ENCODE measurements at places on chromosomes 5 and 9. TPM values are rescaled to one million over a fixed set of nuclear protein-coding genes. Genes with fewer than 3 reads are reported as not detected.

- DNase-seq: peak; percentile 55
Observed at GRCh38 chr5:173315495-173316338, 12.5 kb downstream of the STC2 start.

- DNase-seq: peak; percentile 87
Observed at GRCh38 chr5:88884608-88884877, 1.6 kb upstream of the MEF2C start.

DNA sequence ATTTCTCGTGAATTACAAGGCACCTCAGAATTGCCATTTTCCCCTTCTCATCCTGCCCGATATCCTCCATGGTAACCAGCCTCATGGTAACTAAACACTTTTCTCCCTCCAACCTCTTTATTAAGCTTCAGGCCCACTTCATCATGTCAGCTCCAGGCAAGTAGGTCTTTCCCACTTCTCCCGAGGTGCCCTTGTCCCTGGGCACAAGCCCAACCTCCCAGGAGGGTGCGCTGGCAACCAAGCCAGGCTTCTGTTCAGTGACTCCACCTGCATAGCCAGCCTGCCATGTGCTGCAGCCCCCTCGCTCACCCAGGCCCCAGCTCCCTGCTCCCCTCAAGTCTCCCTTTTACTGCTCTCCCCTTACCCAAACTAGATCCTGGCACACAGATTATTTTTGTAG is 47.4 kb upstream of the AFAP1L1 start:
- no peak for DNase-seq

Gene OLFM1
- 17.2 TPM for total RNA-seq

DNA sequence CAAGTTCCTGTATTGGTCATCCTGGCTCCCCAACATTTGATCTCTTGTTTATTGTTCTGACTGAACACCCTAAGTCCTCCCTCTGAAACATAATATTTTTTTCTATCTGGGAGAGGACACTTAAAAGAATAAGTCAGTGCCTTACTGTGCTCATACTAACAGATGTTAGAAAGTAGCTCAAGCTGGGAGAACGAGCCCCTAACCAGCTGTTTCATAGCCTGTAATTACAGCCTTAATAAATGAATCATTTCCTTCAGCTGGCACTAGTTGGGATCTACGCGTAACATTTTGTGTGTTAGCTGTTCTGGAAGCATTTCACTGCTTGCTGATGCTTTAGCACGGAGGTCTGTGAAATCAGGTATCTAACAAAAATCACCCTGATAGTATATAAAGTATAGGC is 345.9 kb upstream of the RIOK2 start:
- DNase-seq: peak; percentile 59

Gene HAVCR1
- 1.0 TPM for total RNA-seq

DNA sequence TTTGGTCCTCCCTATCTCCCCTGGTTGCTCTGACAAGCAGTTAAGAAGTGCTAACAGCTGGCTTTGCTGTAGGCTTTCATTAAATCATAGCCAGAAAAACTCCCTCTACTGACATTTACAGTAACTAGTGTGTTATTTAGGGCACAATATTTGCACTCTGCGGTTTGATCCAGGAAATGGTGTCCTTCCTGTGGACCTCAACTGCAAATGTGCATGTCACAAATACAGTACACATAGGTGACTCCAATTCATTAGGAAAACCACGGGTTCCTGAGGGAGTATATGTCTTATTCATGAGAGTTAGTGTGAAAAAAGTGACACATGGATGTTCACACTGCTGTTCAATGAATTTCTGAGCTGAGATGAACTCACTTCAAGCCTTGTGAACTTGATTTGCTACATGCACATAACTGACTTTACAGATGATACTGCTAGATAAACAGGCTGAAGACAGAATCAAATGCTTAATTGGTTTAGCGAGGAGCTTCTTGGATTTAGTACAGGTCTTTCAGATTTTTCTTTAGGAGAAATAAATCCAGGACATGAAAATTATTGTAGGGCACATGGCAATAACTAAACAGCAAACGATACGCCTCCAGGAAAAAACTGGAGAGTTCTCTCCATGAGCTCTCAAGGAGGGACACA is 281.5 kb downstream of the EFNA5 start:
- peak; percentile 88 for DNase-seq

Gene GTF2H2
- total RNA-seq: 6.5 TPM

- DNase-seq: no peak
Observed at GRCh38 chr5:6307304-6307703, 71.0 kb downstream of the MED10 start.

Gene GAPT
- total RNA-seq: not detected

- no peak for DNase-seq
Observed at GRCh38 chr9:37551888-37552287, 24.3 kb downstream of the FBXO10 start.

Gene FRMD3
- 6.1 TPM for total RNA-seq

GRCh38 chr5:142941245-142941644 is 171.1 kb downstream of the ARHGAP26 start:
- DNase-seq: no peak

Gene BTNL9
- total RNA-seq: 0.05 TPM

GRCh38 chr5:76850543-76851145 is 830 bp downstream of the S100Z start:
- no peak for DNase-seq

Gene NXNL2
- total RNA-seq: not detected

DNA sequence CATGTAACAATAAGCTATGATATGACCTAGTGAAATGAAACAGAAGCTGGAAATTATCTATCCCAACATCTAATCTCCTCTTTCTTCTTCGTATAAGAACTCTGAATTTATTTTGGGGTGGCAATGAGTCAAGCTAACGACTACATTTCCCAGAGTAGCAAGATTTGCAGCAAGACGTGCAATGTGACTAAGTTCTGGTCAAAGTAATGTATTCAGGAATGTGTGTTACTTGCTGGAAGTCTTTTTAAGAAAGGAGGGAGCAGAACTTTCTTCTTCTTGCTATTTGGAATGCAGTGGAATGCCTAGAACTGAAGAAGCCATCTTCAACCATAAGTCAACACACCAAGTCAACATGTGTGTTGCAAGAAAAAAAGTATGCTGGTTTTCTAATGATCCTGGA is 406.6 kb upstream of the MEF2C start:
- DNase-seq: no peak

Gene MYMK
- not detected for total RNA-seq

Gene PCDHB4
- total RNA-seq: 0.17 TPM

Gene MARCHF11
- total RNA-seq: not detected

DNA sequence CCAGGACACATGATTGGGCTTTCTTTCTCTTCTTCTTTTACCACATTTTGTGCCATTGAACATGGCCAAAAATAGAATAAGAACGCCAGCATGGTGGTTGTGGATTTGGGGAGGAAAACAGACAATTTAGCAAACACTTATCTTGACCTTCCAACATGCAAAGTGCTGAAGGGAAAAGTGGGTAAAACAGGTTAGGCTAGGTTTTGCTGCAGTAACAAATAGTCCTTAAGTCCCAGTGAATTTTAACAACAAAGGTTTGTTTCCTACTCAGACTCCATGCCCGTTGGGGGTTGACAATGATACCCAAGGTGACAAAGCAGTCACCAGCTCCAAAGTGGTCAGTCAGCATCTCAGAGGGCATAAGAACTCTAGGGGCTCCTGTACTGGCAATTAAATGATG is 43.2 kb upstream of the STC2 start:
- no peak for DNase-seq

DNA sequence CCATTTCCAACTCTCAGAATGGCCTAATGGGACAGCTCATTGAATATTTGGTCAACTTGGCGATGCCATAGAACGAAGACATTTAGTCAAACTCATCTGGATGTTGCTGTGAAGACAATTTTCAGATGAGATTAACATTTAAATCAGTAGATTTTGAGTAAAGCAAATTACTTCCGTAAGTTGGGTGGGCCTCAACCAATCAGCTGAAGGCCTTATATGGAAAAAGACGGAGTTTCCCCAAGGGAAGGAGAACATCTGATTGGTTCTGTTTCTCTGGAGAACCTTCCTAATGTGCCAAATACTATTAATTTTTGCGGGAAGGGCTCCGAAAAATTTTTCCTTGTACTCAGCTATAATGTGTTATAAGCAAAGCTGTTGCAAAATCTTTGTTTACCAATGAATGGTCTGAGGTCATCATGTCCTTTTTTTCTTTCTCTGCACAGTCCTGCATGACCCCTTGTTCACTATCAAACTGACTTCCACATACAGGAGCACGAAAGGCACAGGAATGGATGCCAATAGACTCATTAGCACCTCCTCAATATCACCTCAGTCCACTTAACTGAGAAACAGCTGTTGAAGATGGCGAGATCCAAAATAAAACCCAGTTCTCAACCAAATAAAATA is 27.8 kb downstream of the CRHBP start:
- DNase-seq: no peak

Gene PPP3R2
- total RNA-seq: not detected

DNA sequence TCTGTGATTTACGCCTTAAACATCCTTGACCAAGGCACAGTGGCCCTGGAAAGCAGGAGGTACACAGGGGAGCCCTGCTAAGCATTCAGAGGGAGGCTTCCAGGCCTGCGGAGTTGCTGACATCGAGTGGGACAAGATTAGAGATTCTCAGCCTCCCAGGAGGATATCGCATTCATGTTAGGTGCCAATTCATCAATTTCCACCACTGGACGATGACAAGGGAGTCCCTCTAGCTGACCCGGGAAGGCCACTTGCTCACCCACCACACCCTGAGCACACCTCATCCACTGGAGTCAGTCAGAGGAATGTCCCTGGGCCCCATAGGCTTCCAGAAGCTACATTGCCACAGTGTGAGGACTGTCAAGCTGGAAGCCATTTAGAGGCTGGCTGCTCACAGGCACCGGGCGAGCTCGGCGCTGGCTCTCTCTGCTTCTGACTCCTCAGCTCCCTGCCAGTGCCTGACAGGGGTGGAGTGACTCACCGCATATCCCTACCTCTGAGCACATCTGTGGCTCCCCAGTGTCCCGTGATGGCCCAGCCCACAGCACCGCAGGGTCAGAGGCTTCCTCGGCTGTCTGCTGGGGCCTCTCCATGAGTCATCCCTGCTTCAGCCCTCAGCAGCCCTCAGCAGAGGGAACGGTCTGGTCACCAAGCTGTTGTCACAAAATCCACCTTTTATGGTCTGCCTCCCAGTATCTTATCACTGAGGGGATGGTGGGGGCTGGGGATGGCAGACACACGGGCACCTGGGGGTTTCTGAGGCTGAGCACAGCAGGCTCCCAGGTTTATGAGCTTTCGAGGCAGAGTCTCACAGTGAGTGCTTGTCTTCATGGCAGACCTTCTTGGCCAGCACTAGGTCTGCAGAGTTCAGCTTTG is 117.5 kb downstream of the ZNF608 start:
- DNase-seq: peak; percentile 62

GRCh38 chr9:106072421-106072820 is 378.1 kb downstream of the TMEM38B start:
- no peak for DNase-seq

GRCh38 chr9:19457693-19458009 is 48.8 kb downstream of the ACER2 start:
- DNase-seq: no peak

GRCh38 chr5:127441799-127442484 is 75.5 kb upstream of the PRRC1 start:
- DNase-seq: peak; percentile 33

GRCh38 chr9:104882566-104882965 is 45.4 kb downstream of the ABCA1 start:
- DNase-seq: no peak

DNA sequence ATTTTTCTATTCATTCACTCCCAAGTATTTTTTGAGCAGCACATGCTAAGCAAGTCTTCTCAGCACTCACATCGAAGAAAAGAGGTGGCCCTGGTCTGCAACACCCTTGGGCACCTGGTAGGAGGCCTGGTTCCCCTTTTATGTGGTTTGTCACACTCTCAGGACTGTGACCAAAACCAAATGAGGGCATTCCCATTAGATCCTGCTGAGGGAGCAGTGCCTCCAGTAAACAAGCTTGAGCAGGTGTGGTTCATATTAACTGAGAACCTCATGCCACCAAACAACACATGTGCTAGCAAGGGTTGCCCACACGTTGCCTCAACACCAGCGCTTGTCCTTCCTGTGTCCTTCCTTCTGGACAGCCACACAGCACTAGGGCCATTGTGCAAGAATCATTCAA is 26.9 kb upstream of the SYK start:
- DNase-seq: no peak

GRCh38 chr9:36808251-36808650 is 225.8 kb downstream of the PAX5 start:
- DNase-seq: no peak

DNA sequence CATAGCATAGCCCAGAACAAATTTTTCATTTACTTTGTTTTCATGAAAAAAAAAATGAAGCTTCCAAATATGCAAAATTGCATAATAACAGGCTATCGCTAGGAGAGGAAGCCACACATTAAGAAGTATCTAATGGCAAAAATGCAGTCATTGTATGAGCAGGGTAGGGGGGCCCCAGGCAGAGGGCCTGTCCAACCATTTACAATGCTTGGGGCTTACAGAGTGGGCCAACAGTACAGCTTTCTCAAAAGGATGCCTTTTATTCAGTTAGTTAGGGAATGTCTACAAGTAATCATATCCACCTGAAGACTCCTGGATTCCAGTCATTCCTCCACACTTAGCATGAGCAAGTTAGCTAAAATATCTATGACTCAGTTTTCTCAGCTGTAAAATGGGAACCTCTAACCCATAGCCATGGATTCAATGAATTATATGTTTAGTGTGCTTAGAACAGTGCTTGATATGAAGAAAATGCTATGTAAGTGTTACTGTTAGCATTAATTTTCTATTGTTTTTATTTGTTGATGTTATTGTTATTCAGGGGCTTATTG is 117.7 kb downstream of the GAS1 start:
- no peak for DNase-seq

Gene TMEM215
- total RNA-seq: not detected

Measured in dermis blood vessel endothelial cell (primary cell).